ENCODE measurements at places on chromosomes 16 and 17.

- DNase-seq, result no peak
These were observed 2.0 kb upstream of the NAE1 start for GRCh38 chr16:66832661-66833305.

DNA sequence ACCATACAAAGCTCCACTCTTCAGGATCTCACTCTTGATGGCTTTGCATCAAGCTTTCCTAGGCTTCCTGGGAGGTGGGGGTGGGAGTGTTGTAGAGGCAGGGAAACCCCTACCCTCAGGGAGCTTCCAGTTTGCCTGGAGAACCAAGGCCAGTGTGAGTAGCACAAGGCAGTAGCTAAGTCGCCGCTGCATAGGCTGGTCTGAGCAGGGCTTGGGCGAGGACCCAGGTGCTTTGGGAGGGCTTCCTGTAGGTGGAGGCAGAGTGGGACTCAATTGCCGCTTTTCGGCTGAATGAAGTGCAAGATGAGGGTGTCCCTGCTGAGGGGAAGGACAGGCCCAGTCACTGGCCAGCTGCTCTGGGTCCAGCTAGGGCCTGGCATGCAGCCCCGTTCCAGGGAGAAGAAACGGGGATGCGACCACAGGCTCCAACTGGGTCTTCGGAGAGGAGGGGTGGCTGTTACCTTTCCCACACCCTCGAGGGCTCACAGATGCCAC, 3.9 kb downstream of the CD79B start:
- DNase-seq, result no peak

- no peak for DNase-seq
These were observed 317.9 kb downstream of the MAP2K6 start for GRCh38 chr17:69732272-69732918.

DNA sequence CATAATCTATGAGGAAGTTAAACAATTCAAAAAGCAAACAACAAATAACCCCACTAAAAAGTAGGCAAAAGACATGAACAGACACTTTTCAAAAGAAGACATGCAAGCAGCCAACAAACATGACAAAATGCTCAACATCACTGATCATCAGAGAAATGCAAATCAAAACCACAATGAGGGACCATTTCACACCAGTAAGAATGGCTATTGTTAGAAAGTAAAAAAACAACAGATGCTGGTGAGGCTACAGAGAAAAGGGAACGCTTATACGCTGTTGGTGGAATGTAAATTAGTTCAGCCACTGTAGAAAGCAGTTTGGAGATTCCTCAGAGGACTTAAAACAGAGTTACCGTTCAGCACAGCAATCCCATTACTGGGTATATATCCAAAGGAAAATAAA, 24.4 kb downstream of the TNFRSF13B start:
- no peak for DNase-seq

DNA sequence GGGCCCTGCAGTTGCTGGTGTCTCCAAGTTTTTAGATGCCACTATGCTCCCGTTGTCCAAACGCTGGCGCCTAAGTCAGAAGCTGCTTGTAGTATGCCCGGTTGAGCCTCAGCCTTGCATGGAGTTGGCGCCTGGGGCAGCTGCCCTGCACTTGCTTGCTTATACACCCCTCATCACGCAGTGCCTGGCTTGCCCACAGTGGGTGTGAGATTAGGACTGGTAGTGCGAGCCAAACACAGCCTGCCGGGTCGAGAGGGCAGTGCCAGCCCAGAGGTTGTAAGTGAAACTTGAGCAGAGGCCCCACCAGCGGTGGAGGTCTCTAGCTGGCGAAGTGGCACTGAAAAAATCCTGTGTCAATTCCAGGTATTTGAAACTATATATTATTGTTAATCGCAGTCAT, 90.3 kb downstream of the ITFG1 start:
- no peak for DNase-seq

DNA sequence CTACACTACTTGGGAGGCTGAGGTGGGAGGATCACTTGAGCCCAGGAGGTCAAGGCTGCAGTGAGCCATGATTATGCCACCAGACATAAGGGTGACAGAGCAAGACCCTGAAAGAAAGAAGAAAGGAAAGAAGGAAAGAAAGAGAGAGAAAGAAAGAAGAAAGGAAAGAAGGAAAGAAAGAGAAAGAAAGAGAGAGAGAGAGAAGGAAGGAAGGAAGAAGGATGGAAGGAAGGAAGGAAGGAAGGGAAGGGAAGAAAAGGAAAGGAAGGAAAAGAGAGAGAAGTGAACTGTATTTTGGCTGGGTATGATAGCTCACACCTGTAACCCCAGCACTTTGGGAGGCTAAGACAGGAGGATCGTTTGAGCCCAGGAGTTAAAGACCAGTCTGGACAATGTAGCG, 24.3 kb upstream of the PYY start:
- no peak for DNase-seq

DNA sequence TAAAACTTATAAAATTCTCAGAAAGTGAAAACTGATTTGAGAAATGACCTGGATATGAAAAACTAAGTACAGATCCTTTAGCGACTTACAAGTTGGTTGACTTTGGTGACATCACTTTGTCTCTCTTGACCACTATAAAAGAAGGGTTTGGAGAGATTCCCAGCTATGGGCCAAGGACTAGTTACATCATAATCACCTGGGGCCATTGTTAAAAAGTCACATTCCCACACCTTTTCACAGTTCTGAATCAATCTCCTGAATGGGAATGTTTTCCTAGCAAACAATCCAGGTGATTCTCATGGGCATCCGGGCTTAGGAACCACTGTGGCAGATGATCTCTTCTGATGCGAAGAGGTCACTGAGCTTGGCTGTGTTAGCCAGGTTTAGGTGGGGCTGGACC, 620 bp upstream of the VWA3A start:
- no peak for DNase-seq

- DNase-seq, result no peak
These were observed 80.7 kb downstream of the CDK5R1 start for GRCh38 chr17:32567511-32567910.

GRCh38 chr17:74569020-74570003, 2.0 kb upstream of the CD300H start:
- no peak for DNase-seq

Data from GM13977 (cell line).